ENCODE measurements at places on chromosomes 2 and 18. TPM values are rescaled to one million over a fixed set of nuclear protein-coding genes. Genes with fewer than 3 reads are reported as not detected.

ANKRD30BL gene
- not detected for polyA plus RNA-seq

GPR39 gene
- polyA plus RNA-seq: 1.4 TPM

SOX11 gene
- polyA plus RNA-seq: 0.01 TPM

GRCh38 chr18:68417826-68418225 lies 297.1 kb downstream of the TMX3 start:
- DNase-seq: no peak

DNA sequence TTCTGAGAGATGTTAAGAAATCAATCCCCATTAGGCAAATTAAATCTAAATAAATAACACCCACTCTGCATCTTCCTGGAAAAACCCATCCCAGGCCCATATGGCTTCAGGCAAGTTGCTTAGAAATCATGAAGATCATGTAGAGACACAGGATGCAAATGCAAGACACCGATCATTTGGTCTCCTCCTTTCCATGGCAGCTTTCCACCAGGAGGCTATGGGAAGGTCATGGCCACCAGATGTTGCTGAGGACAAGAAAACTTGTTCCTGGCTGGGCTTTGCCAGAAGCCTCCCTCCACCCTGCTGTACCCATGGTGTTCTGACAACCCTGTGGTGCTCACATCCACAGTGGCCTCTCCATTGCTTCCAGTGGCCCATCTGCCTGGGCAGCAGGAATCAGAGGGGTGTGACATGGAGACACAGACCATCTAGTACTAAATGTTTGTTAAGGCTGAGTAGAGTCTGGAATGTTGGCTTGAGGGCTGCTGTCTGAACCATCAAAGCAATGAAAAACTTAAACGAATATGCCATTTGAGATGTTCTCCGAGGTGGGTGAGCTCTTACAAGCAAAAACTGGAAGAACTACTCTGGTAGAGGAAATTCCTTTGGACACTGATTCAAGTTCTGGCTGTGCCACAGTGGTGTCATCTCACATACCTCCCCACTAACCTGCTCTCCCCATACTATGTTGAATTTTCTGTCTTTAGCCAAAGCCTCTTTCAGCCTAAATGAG lies 293.2 kb downstream of the TNS1 start:
- DNase-seq: no peak

- DNase-seq: no peak
These were observed 139.5 kb upstream of the SPHKAP start for GRCh38 chr2:228321015-228321414.

GRCh38 chr2:25936889-25937545 lies 45.3 kb downstream of the KIF3C start:
- peak; percentile 31 for DNase-seq

- no peak for DNase-seq
These were observed 37.5 kb downstream of the RTP5 start for GRCh38 chr2:241906826-241907570.

- DNase-seq: no peak
These were observed 126.1 kb downstream of the TCF4 start for GRCh38 chr18:55461848-55462247.

DNA sequence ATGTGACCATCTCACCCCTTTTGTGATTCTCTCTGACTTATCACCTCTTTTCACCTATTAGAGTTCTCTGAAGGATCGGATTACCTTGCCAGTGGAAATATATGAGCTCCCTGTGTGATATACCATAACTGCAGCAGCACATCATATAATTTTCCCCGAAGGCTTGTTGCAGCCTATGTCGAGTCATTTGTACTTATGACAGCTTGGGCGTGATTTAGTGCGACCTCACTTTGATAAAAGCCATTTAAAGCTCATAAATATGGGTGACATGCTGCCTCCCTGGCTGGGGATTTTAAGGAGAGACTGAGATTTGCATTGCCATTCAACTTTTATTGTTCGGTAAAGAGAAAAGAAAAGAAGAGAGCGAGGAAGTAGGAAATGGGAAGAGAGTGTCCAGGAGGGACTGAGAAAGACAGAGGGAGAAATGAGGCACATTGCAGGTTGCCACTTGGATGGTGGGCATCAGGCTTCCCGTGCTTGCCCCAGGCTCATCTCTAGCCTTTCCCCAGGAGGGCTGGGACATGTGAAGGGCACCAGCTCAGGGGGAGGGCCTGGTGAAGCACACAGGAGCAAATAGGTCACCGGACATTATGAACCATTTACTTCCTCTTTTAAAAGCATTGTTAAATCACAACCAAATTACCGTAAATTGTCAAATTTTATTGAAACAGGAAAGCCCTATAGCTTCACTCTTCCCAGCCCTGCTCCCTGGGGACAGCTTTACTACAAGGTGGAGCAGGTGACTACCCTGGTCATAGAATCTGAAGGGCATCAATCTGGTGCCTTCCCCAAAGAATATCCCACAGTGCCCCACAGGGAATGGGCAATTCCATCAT lies 161.3 kb downstream of the SETBP1 start:
- DNase-seq: no peak

- peak; percentile 90 for DNase-seq
These were observed 260.3 kb downstream of the AFF3 start for GRCh38 chr2:99881901-99882591.

Data from urinary bladder (tissue), 4 donors.